Anterior cingulate cortex (tissue), 58 donors: ENCODE measurements at places on chromosomes 5 and 9.

- DNase-seq, result no peak
Observed at GRCh38 chr9:125462861-125463291, 201.2 kb downstream of the GAPVD1 start.

DNA sequence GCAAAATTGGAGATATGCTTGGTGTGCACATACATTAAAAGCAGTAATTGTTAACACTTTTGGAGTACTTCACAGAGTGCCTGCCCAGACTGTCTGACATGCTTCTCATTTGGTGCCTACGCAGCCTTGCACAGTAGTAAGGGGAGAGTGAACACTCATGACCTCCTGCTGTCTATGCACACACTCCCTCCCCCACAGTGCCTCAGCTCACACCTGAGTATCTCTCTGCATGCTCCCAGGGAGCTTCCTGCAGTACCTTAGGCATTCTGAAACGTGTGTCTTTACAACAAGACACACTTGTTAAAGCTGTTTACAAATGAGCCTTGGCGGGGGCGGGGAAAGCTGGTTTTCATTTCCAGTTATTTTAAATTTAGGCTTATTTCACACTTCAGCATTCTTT is 18.0 kb downstream of the MAP3K1 start:
- no peak for DNase-seq

DNA sequence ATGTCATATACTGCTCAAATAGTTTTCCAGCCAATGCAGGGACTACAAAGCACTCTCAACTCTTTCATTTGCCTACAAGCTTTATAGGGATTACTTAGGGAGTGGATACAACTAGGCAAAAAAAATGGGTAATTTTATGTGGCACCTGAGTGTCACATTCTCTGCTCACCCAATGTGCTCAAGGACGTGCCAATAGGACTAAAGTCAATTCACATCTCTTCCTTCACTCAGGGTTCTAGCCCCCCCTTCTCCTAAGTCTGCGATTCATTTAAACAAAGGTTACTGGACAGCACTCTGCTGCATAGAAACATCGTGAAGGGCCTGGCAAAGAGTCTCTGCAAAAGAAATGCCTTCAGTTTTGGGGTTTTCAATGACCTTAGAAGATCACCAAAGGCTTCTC is 142.3 kb downstream of the TSSK1B start:
- no peak for DNase-seq

GRCh38 chr9:17137566-17137965 is 2.7 kb downstream of the CNTLN start:
- no peak for DNase-seq

- no peak for DNase-seq
Observed at GRCh38 chr5:150206098-150206778, 16.4 kb downstream of the SLC6A7 start.

DNA sequence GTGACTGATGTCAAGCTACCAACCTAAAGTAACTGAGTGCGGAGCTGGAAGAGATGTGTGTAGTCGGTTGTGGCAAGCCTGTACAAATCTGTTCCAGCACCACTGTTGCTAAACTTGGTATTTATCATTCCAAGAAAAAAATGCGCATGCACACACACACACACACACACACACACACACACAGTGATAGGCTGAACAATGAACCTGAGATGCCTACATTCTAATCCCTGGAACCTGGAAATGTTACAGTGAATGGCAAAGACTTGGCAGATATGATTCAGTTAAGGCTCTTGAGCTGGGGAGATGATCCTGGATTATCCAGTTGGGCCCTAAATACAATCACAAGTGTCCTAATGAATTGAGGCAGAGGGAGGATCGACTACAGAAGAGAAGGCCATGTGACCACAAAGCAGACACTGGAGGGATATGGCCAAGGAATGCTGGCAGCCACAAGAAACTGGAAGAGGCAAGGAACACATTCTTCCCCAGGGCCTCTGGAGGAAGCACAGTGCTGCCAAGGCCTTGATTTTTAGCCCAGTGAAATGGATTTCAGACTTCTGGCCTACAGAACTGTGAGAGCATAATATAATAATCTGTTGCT is 49.7 kb upstream of the LHFPL2 start:
- no peak for DNase-seq

DNA sequence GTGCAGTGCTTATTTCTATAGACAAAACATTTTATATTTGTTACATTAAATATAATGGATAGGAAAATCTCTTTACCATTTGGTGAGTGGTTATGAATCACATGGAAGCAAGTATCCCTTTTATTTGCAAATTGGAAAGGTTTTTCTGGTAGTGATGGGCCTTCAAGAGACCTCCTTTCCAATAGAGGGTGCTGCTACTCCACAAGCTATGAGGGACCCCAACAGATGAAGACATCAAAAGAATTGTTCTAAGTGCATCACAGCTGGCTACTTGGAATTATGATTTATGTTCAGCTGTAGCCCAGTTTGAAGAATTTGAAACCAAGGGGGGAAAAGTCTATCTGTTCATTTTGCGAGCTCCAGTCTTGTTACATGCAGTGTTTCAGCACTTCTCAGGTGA is 493.7 kb upstream of the SGCD start:
- DNase-seq, result no peak

- DNase-seq, result no peak
Observed at GRCh38 chr9:128894764-128895163, 12.8 kb downstream of the LRRC8A start.

DNA sequence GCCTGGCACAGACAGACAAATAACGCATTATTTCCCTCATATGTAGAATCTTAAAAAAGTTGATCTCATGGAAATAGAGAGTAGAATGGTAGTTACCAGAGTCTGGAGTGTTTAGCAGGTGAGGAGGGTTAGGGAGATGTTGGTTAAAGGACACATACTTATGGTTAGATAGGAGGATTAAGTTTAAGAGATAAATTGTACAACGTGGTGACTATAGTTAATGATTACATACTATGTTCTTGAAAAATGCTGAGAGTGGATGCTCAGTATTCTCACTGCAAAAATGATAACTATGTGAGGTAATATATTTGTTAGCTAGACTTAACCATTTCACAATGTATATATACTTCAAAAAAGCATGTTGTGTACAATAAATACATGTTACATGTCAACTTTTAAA is 38.0 kb downstream of the CERT1 start:
- DNase-seq, result no peak

DNA sequence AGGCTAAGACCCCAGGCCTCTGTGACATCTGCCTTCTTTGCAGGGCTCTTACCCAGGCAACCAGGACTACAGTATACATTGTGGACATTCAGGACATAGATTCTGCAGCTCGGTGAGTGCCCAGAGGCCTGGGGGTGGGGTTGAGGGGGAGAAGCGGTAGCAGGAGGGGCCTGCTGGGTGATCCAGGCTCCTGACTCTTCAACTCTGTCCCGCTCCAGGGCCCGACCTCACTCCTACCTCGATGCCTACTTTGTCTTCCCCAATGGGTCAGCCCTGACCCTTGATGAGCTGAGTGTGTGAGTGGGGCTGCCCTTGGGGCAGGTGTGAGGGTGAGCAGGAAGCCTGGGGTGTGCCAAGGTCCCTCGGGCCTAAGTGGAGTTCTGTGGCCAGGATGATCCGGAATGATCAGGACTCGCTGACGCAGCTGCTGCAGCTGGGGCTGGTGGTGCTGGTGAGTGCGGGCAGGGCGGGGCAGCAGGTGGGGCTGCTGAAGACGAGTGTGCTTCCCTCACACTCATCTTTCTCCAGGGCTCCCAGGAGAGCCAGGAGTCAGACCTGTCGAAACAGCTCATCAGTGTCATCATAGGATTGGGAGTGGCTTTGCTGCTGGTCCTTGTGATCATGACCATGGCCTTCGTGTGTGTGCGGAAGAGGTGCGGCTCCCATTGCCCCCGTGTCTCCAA is 19.8 kb downstream of the GPRIN1 start:
- no peak for DNase-seq

DNA sequence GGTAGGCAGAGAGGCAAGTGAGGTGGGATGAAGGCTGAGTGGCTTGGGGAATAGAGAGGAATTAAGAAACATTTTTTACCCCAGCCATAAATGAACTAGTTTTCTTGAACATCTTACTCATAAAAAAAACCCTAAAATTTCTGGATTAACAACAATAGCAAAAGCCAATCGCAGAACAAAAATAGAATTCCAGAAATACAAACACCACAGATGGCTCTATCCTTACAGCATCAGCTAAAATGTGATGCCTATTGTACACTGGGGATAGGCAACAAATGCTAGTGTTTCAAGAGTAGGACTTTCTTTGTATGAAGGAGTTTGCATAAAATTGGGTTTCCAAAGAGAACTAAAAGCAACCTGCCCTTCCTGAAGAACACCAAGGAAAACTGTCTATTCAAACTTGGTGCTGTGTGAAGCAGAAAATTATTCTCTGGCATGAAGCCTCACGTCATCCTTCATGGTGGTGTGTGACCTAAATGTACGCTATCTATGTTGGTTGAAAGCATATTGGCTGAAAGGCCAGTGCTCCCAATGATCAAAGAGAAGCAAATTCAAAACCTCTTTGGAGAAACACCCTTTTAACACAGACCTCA is 82.9 kb downstream of the JAKMIP2 start:
- DNase-seq, result no peak

DNA sequence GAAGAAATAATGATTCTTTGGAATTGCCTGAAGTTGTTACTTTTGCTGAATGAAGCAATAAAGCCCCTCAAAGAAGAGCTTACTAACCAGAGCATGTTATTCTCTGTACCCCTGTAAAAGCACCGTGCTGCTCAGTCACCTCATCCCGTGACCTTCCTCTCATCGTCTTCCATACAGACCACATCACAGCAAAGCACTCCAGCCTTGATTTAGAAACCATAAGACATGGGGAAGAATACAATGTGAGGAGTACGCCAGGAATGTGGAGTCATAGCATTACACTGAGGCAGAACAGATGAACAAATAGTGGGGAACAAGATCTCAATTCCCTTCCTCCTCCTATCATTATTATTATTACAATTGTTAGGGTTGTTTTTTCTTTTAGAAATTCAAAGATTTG is 49.1 kb downstream of the ERAP1 start:
- no peak for DNase-seq

GRCh38 chr5:58114324-58114723 is 345.6 kb downstream of the PLK2 start:
- DNase-seq, result no peak

DNA sequence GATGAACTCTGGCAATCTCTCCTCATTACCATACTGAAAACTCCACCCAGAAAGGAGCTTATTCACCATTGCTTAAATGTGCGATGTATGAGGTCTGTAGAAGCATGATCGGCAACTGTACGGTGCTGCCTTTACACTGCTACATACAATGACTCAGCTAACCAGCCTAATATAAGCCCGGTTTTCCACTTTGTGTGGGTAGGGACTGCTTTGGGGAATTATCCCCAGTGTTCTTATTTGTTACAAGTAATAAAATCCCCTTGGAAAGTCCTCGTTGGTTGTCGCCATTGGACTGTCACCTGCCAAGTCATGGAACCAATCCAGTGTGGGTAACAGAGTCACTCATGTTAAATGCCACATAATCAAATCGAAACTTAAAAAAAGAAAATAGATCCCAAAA is 23.5 kb upstream of the TENT2 start:
- no peak for DNase-seq

GRCh38 chr5:111079846-111080245 is 8.3 kb downstream of the TSLP start:
- DNase-seq, result no peak

- no peak for DNase-seq
Observed at GRCh38 chr5:71887680-71888079, 168.6 kb downstream of the CARTPT start.

- DNase-seq, result no peak
Observed at GRCh38 chr5:82259172-82259800, 18.9 kb downstream of the RPS23 start.

- no peak for DNase-seq
Observed at GRCh38 chr5:56549096-56549886, 266.1 kb upstream of the MAP3K1 start.

- no peak for DNase-seq
Observed at GRCh38 chr5:43636076-43636475, 33.1 kb downstream of the NNT start.

- DNase-seq, result no peak
Observed at GRCh38 chr5:160450164-160450932, 28.7 kb downstream of the PTTG1 start.

GRCh38 chr9:85430659-85431338 is 311.0 kb downstream of the AGTPBP1 start:
- DNase-seq, result no peak

GRCh38 chr5:167822241-167822640 is 469.2 kb upstream of the WWC1 start:
- DNase-seq, result no peak

- no peak for DNase-seq
Observed at GRCh38 chr9:36112516-36112915, 24.0 kb upstream of the GLIPR2 start.

GRCh38 chr9:37370968-37371563 is 51.4 kb upstream of the GRHPR start:
- DNase-seq, result no peak

DNA sequence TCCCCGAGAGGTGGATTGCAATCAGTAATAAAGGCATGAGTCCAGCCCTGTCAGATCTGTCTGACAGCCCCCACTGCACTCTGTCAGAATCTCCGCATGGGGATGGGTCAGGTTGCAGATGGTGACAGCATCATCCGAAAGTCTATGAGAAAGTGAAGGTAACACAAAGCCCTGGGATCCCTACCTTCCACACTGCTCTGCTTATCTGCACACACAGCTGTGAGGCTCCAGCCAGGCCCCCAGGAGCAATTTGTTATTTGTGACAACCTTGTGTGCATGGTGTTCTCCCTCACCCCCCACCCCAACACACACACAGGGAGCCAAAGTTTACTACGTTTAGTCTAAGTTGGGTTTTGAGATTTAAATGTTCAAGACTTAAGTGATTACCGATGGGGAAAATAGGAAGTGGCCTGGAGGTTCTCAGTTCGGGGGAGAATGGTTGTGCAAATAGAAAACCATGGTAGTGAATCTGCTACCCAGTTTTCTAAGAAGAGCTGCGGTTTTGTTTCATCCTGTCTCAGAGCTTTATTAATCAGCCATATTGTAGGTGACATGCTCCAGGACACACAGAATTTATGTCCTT is 92.7 kb downstream of the SV2C start:
- no peak for DNase-seq

DNA sequence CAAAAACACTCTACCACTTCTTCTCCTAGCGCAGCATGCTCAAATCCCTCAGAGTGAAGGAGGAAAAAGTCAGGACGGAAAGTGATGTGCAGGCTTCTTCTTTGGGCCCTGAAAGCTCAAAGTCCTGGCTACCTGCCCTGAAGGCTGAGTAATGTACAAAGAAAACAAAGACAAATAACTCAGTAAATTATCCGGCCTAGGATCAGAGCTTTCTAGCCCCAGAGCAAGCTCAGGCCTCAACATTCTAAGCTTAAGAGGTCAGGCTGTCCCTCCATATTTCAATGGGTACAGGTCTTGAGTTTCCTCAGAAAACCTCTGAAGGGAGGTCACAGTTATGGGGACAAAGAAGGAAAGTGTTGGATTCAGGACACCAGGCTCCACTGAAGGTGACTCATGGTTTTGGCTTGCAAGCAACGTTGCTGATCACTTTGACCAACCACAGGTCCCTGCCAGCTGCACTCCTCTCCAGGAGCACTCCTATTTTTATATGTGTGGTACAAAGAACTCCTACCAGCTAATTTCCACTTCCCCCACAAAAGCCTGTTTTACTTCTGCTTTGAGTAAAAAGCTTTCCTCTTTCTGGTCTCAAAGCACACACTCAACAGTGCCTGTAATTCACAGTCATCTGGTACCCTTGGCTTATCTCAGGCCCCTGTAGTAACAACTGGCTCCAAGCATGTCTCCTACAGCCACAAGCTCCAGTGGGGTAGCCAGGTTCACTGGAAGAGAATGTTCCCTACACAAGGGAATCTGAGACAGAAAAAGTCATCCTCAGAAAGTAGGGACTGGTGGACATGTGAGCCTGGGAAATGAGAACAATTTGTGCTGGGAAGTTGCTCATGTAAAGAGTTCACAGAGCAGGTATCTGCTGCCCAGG is 115.7 kb downstream of the UGCG start:
- peak; percentile 37 for DNase-seq
